ENCODE measurements at places on chromosomes 1 and 21. TPM values are rescaled to one million over a fixed set of nuclear protein-coding genes. Genes with fewer than 3 reads are reported as not detected.

GNAT2 gene
- polyA plus RNA-seq = 0.32 TPM

LDLRAD1 gene
- polyA plus RNA-seq = not detected

CFHR3 gene
- not detected for polyA plus RNA-seq

FCGR3B gene
- polyA plus RNA-seq = not detected

SLC44A3 gene
- 2.0 TPM for polyA plus RNA-seq

UBXN10 gene
- not detected for polyA plus RNA-seq

GOLT1A gene
- not detected for polyA plus RNA-seq

KCNE1 gene
- not detected for polyA plus RNA-seq

GPR3 gene
- polyA plus RNA-seq = 1.6 TPM

CR1L gene
- polyA plus RNA-seq = not detected

GPATCH3 gene
- 10.8 TPM for polyA plus RNA-seq

NPL gene
- polyA plus RNA-seq = 3.0 TPM

TLCD4 gene
- 0.08 TPM for polyA plus RNA-seq

LCK gene
- polyA plus RNA-seq = 0.24 TPM

CRTC2 gene
- polyA plus RNA-seq = 16.7 TPM

ATXN7L2 gene
- polyA plus RNA-seq = 3.0 TPM

GRCh38 chr1:2433196-2433595 lies 20.8 kb upstream of the PEX10 start:
- no peak for DNase-seq

- DNase-seq = peak; percentile 64
These were observed 19.1 kb downstream of the CDC42BPA start for GRCh38 chr1:227299241-227299627.

- DNase-seq = no peak
These were observed 75.4 kb downstream of the CDC7 start for GRCh38 chr1:91575909-91576519.

DNA sequence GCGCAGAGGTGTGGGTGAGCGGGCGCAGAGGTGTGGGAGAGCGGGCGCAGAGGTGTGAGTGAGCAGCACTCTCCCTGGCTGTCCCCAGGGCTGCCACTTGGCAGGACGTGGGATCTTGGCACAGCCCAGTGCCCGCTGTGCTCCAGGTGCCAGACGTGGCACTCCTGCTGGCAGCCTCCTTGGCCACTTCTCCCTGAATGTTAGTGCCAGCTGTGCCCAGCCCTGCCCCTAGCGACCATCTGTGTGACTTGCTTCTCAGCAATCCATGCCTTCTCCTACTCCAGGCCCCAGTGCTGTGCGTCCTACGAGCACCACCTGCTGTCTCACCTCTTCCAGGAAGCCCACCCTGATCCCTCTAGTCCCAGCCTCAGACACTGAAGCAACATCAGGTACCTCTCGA lies 30.5 kb downstream of the KRTAP10-1 start:
- peak; percentile 55 for DNase-seq

- DNase-seq = peak; percentile 98
These were observed 12.5 kb upstream of the SARS1 start for GRCh38 chr1:109201123-109201703.

- peak; percentile 100 for DNase-seq
These were observed at the start of the genes AP4B1 and DCLRE1B for GRCh38 chr1:113904674-113905434. TSS of gene AP4B1 (minus strand) at chr1:113904799. CDS start at chr1:113904717, 82 bp downstream. TSS of gene DCLRE1B (plus strand) at chr1:113905326. CDS start at chr1:113905587, 261 bp downstream.

DNA sequence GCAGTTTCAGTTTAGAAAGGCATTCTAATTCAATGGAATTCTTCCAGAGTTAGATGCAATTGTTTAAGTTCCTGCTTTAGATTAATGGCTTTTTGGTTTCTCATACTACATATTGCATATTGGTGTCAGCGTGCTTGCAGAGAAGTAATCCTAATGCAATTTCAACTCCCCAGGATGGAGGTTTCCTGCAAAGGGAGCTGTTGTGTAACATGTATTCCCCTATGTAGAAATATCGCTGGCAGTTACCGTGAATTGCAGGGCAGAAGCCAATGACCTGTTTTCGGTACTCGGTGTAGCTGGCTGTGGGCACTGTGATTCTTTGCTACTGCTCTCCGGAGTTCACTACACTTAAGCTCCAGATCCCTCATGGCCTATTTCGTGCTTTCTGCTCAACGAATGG lies 256.1 kb upstream of the PTBP2 start:
- no peak for DNase-seq

DNA sequence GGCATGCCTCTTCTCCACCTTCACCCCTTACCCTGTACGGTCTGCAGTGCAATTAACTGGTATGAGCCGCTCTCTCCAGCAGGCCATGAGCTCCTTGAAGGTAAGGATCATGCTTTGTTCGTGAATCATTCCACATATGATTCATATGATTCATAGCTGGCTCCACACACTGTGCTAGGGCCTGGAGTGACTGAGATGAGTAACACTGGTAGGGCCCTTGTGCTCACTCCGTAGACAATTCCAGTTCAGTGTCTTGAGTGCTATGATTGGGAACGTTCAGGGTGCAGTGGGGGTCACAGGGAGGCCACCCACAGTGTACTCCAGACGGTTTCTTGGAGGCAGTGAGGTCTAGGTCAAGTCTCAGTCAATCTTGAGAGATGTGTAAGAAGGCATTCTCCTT lies 239.8 kb downstream of the LMX1A start:
- peak; percentile 95 for DNase-seq

- DNase-seq = peak; percentile 31
These were observed 254.8 kb upstream of the VAMP3 start for GRCh38 chr1:7516341-7516740.

DNA sequence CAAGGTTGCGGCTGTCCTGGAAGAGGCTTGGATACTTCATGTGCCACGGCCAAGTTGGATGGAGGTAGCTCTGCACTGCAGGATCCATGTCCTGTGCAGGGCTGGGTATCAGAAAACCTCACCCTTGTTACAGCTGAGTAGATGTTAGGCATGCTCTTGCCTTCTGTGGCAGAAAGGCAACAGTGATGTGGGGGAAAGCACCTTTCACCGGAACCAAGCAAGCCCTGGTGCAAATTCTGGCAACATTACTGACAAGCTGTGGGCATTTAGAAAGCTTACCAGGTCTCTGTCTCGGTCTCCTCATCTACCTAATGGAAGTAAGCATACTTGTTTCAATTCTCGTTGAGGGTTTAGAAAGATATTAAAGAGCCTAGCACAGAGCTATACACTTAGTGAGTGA lies 14.5 kb upstream of the CDCA8 start:
- no peak for DNase-seq

- DNase-seq = peak; percentile 23
These were observed 77.3 kb upstream of the BCAR3 start for GRCh38 chr1:93758842-93759515.

- peak; percentile 60 for DNase-seq
These were observed 1.7 kb downstream of the PTGFR start for GRCh38 chr1:78492386-78492950.

- DNase-seq = no peak
These were observed 22.2 kb upstream of the ZNF678 start for GRCh38 chr1:227541129-227541528.

DNA sequence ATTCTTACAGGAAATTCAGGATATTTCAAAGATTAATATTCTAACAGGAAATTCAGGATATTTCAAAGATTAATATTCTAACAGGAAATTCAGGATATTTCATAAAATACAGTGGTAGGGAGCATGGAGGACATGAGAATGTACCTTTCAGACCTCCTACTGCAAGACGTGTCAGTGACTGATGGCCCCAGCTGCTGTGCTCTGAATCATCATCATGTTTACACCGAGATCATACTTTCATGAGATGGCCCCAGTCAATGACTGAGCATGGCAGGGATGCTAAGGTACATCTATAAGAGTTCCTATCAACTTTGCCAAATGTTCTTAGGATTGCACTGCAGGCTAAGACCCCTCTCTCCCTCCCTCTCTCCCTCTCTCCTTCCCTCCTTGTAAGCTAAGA lies 69.0 kb downstream of the HFM1 start:
- no peak for DNase-seq

GRCh38 chr1:243982447-243983018 lies 68.5 kb upstream of the ZBTB18 start:
- DNase-seq = no peak

- peak; percentile 28 for DNase-seq
These were observed 205.1 kb downstream of the TRABD2B start for GRCh38 chr1:47791879-47792608.

- DNase-seq = peak; percentile 62
These were observed 5.9 kb downstream of the PHLDA3 start for GRCh38 chr1:201463071-201463552.

- DNase-seq = no peak
These were observed 14.1 kb downstream of the DYRK3 start for GRCh38 chr1:206649261-206649921.

DNA sequence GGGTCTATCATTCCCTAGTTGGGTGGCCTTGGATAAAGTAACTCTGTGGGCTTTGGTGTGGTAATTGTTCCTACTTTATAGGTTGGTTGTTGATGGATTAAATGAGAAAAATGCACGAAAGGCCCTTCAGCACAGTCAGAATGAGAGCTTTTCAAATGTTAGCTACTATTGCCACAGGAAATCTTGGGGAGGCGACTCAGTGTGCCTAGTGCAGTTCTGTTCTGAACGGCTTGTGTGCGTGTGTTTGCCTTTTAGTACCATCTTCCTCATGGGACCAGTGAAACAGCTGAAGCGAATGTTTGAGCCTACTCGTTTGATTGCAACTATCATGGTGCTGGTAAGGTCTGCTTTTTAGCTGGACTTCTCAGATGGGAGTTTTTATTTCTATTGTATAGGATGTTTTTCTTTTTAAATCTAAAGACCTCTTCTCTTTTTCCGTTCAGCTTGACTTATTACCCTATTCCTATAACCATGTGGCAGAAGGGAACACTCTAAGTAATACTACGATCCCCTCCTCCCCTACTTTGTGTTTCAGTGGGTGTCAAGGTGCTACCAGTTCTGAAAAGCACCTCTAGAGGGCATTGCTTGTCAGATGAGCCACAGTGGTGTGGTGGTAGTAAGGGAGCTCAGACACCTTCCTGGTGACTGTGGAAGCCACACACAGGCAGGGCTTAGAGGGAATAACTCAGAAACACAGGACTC lies 9.2 kb downstream of the SFT2D2 start:
- peak; percentile 77 for DNase-seq

DNA sequence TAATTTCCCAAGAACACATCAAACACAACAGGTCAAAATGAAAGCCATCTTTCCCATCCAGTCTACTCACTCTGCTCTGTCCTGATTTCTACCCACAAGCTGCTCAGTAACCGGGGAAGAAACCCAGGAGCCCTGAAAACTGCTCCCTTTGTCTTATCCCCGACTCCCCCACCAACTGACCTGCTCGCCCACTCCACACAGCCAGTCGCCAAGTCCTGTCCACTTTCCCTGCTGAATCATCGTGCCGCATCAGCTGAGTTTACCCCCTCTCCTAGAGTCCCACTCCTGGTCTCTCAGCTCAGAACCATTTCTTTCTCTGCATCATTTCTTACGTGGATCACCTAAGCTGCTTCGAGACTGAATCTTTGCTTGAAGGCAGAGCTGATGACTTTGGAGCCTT lies 11.2 kb upstream of the RCAN1 start:
- DNase-seq = no peak

Data from GM23248 (cell line).